ENCODE measurements at places on chromosomes 1 and 21.

DNA sequence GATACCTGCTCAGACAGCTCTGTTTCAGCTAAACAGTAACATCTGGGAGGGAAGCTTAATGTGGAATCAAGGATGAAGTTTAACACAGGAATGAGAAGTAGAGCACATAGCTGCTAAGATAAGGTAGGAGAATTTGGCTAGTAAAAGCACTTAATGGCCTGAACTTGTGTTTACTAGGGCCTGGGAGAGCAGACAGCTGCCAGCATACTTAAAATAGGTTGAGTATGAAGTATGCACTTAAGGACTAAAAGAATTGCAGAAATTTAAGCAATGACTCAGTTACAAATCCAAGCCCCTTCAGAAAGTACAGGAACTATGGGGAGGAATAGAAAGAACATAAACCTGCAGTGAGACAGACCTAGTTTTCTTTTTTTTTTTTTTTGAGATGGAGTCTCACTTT is 53.0 kb downstream of the BACH1 start:
- DNase-seq: no peak

GRCh38 chr1:49208712-49209111 is 432.0 kb upstream of the BEND5 start:
- DNase-seq: no peak

- no peak for DNase-seq
Measured at GRCh38 chr1:245197911-245198379, 43.2 kb downstream of the KIF26B start.

DNA sequence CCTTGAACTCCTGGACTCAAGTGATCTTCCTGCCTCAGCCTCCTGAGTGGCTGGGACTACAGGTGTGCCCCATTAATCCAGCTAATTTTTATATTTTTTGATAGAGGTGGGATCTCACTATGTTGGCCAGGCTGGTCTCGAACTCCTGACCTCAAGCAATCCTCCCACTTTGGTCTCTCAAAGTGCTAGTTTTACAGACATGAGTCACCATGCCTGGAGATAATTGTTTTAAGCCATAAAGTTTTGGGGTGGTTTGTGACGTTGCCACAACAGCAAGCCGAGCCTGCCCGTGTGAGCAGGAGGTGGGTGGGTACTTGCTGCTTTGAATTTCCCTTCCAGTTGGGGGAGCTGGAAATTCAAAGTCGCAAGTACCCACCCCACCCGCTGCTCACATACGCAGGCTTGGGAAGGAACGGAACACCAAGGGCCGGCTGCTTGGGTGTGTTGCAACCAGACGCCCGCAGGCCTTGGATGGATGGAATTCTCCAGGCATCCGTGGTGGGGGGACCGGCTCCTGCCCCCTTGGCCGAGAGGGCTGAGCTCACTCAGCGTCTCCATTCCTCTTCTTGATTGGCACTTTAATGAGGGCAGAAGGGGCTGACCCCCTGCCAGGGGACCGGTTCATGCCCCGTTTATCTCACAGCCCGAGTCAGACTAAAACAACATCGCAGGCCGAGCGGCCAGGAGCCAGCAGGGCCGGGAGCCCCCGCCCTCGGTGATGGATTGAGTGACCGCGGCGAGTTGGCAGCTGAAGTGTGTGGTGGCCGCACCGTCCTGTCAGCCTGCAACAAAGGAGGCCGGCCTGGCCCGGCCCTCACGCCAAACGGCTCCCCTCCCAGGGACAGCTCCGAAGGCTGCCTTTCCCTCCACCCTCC is 78.1 kb downstream of the DHRS3 start:
- no peak for DNase-seq

Measured in stimulated activated CD4-positive, alpha-beta T cell treated with anti-CD3 and anti-CD28 coated beads, Interleukin-1b, Interleukin-23, amount 100 ng/mL, for 48 hours (primary cell).